ENCODE measurements at places on chromosomes 5 and 9. TPM values are rescaled to one million over a fixed set of nuclear protein-coding genes. Genes with fewer than 3 reads are reported as not detected.

The C9orf40 gene
- 16.5 TPM for total RNA-seq

DNA sequence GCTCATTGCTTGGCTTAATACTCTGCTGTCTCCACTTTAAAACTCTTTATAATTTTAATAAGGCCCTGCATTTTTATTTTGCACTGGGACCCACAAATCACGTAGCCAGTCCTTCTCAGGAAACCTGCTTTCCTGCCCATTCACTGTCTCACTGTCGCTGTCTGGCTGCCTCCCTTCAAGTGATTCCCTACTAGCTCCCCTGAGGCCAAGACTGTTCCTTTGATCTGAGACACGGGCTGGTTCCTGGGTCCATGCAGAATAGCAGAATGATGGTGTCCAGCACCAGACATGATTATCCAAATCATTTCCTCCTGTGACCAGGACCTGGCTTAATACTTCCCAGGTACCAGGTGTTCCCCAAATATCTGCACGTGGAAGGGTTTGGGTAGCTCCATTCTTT, 597.1 kb upstream of the KLF4 start:
- no peak for DNase-seq

The SARDH gene
- 7.5 TPM for total RNA-seq

DNA sequence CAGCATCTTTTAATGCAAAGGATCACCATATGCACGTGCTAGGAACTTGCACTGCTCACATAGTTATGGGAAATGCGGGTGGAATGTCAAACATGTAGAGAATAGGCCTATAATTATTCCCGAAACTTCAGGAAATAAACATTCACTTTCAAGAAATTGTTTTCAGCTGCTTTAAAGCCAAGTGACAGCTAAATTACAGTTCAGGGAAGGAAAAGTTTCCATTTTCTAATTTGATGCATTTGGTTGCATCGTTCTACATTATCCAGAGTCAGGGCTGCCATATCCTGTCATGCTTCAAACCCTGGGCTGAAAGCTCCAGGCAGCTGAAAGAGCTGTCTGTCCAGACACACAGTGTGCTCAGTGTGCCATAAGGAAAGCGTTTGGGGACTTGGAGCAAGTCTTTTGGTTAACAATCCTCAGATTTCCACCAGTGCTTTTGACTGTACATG, 518.1 kb downstream of the CSNK1G3 start:
- DNase-seq = no peak

GRCh38 chr5:25399878-25400480, 755.2 kb upstream of the CDH10 start:
- DNase-seq = no peak

GRCh38 chr5:108762660-108763059, 15.0 kb downstream of the FER start:
- no peak for DNase-seq

- no peak for DNase-seq
These were observed 98.0 kb upstream of the TSLP start for GRCh38 chr5:110973510-110973909.

DNA sequence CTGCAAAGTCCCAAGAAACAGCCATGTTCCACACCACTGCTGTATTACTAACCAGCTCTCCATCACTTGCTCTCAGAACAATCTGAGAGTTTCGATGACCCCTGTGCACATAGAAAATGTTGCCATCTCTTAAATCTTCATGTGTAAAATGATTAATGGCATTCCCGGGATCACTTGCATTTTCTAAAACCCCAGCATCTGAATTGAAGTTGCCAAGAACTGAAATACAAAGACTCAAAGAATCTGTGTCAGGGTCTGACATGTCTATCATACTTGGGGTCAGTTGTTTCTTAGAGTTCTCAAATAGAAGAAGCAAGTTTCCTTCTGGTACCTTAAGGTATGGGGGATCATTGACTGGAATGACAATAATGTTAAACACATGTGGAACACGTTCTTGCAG, 115.1 kb downstream of the ESM1 start:
- DNase-seq = no peak

GRCh38 chr5:148666353-148666752, 12.0 kb upstream of the HTR4 start:
- DNase-seq = no peak

- no peak for DNase-seq
These were observed 15.4 kb downstream of the ZDHHC21 start for GRCh38 chr9:14677872-14678271.

- no peak for DNase-seq
These were observed 1.3 kb downstream of the DNAI1 start for GRCh38 chr9:34459941-34460340.

The GGTA1 gene
- not detected for total RNA-seq

DNA sequence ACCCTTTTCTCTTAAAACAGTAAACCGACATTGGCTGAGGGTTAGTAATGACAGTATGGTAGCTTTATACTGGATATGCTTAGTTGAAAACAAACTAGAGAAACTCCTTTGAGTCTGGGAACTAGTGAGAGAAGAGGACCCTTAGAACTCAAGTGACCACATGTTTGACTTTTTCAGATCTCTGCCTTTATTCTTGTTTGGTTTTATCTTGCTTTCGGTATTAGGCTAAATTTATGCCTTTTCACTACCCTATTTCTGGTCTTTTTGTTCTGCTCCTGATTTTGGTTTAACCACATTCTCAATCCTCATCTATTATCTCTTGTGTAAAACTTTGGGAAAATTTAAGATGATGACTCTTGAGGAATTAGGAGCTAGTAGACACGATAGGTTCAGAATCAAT, 11.0 kb downstream of the SNAPC3 start:
- no peak for DNase-seq

The ZNF483 gene
- 8.2 TPM for total RNA-seq

DNA sequence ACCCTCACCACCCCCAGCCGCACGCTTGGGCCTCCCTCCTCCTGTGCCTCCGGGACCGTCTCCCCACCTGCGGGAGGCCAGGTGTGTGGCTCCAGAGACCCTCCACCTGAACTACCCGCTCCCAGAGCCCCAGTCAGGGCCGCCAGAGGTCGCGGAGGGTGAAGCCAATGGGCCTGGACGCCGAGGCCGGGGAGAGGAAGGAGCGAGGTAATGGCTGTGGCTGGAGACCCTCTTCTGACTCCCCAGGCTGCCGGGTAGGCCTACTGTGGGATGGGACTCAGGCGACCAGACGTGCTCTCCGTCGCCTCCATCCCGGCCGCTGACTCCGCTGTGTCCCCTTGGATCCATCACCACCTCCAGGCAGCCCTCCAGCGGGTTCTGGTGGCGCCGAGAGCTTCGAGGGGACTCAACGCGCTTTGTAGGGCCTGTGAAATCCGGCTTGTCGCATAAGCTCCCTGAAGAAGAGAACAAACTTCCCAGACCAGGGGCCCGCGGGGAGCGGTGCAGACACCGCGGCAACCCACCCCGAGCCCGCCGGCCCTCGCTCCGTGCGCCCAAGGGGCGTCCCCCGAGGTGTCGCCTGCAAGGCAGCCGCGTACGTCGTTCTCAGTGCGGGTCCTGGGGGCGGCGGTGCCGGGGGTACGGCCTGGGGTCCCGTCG, 12.6 kb downstream of the IRX2 start:
- no peak for DNase-seq

Measured in activated naive CD4-positive, alpha-beta T cell treated with anti-CD3 and anti-CD28 coated beads, Interleukin-2, amount 50 U/mL, for 72 hours (primary cell).